ENCODE measurements at places on chromosomes 6 and 20. TPM values are rescaled to one million over a fixed set of nuclear protein-coding genes. Genes with fewer than 3 reads are reported as not detected.

DNA sequence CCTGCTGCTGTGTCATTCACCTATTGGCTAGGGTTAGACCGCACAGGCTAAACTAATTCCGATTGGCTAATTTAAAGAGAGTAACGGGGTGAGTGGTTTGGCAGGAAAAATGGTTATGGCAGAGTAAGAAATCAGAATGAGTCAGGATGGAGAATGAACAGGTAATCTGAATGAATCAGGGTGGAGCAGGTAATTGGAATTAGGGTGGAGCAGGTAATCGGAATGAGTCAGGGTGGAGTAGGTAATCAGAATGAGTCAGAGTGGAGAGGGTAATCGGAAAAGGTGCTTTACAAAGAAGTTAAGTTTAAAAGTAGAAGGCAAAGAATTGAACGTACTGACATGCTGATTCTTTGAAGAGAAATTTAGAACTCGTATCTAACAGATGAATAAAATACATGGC, 11.7 kb downstream of the SLC35A1 start:
- DNase-seq = peak; percentile 49
- no peaks in the 10 kb centered on the region for H3K4me1 ChIP-seq
- peaks cover 4% of the 10 kb centered on the region for H3K36me3 ChIP-seq

GRCh38 chr20:7665376-7665775, 274.9 kb downstream of the HAO1 start:
- H3K4me3 ChIP-seq = no peak overlapping the region
- no peaks in the 10 kb centered on the region for H3K36me3 ChIP-seq
- H3K27ac ChIP-seq = no peak overlapping the region
- no peaks in the 10 kb centered on the region for H3K27me3 ChIP-seq

DNA sequence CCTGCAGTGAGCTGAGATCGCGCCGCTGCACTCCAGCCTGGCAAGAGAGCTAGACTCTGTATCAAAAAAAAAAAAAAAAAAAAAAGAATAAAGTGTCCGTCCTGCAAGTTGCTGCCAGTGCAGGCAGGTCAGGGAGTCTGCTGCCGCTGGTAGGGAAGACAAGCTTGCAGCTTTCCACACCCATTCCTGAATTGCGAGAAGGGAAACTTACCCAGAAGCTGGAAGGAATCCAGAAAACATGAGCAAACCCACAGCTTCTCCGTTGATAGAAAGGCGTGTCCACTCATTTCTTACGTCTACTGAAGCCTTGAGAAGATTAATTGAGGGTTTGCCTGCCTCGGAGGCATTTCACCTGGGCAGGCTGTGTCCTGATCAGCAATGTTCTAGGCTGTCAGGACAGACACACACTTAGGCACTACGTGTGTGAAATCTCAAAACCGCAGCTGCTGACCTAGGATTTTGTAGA, 61.6 kb upstream of the DSP start:
- peak; percentile 100 for DNase-seq
- H3K4me3 ChIP-seq = no peak overlapping the region
- no peaks in the 10 kb centered on the region for H3K36me3 ChIP-seq
- peak overlapping the region; percentile 89 for H3K27ac ChIP-seq
- peaks cover 23% of the 10 kb centered on the region for H3K4me1 ChIP-seq

DNA sequence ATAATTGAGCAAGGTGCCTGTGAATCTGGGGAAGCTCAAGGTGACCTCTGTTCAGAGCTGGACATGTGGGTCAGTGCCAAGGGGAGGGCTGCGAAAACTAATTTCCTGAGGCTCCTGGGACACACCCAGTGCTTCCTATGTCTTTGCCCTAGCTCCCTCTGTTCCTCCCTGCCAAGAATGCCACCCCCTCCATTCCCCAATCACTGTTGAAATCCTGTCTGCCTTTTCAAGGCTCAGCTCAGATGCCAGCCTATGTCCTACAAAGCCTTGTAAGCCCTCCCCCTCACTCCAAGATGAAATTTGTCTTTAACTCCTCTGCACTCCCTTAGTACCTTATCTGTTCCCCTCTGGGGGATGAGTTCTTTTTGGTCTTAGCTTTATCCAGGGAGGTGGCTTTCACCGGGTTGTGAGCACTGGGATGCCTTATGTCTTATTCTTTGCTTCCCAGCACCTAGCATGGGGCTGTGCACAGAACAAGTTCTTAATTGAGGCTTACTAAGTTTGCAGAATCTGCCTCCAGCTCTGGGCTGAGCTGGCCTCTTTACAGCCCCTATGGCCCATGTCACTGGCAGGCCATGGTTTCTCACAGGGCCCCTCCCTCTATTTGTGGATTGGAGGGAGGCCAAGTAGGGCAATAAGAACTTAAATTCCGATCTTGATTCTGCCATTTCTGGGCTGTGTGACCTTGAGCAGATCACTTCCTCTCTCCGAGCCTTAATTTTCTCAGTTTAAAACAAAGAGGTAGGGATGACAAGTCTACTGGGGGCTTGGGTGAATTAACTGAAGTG, 51.5 kb upstream of the EPB41L1 start:
- H3K4me1 ChIP-seq = peaks cover 4% of the 10 kb centered on the region
- no peak overlapping the region for H3K27ac ChIP-seq
- H3K27me3 ChIP-seq = no peaks in the 10 kb centered on the region
- DNase-seq = no peak
- no peak overlapping the region for H3K4me3 ChIP-seq

- peak overlapping the region; percentile 62 for H3K27ac ChIP-seq
- peak; percentile 98 for DNase-seq
- peak overlapping the region; percentile 23 for H3K4me3 ChIP-seq
- H3K27me3 ChIP-seq = no peaks in the 10 kb centered on the region
- no peaks in the 10 kb centered on the region for H3K36me3 ChIP-seq
- H3K4me1 ChIP-seq = peaks cover 41% of the 10 kb centered on the region
Observed at GRCh38 chr6:13724182-13724581, 12.5 kb upstream of the RANBP9 start.

- no peak overlapping the region for H3K4me3 ChIP-seq
- no peak for DNase-seq
- no peaks in the 10 kb centered on the region for H3K4me1 ChIP-seq
- H3K27me3 ChIP-seq = no peaks in the 10 kb centered on the region
Observed at GRCh38 chr20:52279706-52280105, 88.1 kb upstream of the ZFP64 start.

GRCh38 chr20:50242548-50242862, 51.9 kb downstream of the CEBPB start:
- H3K27me3 ChIP-seq = no peaks in the 10 kb centered on the region
- peaks cover 40% of the 10 kb centered on the region for H3K4me1 ChIP-seq
- no peak for DNase-seq
- no peaks in the 10 kb centered on the region for H3K36me3 ChIP-seq
- no peak overlapping the region for H3K4me3 ChIP-seq

- peaks cover 23% of the 10 kb centered on the region for H3K4me1 ChIP-seq
- peak overlapping the region; percentile 95 for H3K4me3 ChIP-seq
- H3K36me3 ChIP-seq = peaks cover 4% of the 10 kb centered on the region
- H3K27me3 ChIP-seq = no peaks in the 10 kb centered on the region
- DNase-seq = no peak
Observed at GRCh38 chr6:170555305-170555704, 1.1 kb downstream of the TBP start.

DNA sequence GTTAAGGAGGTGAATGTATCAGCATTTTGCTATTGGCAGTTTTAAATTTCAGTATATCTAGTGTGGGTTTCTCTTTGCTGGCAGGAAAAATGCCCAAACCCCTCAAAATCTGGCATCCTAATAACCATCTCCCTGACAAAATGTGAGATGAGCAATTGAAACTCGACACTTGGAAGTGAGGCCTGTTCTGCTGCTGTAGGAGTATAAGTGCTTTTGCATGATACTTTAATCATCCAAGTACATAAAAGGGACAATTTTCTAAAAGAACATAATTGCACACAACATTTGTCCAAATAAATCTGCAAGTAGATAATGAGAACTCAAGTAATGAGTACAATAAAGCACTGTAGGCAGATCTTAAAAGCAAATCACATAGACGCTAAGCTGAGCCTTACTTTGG, 36.5 kb downstream of the LAMP5 start:
- DNase-seq = no peak
- H3K36me3 ChIP-seq = no peaks in the 10 kb centered on the region

DNA sequence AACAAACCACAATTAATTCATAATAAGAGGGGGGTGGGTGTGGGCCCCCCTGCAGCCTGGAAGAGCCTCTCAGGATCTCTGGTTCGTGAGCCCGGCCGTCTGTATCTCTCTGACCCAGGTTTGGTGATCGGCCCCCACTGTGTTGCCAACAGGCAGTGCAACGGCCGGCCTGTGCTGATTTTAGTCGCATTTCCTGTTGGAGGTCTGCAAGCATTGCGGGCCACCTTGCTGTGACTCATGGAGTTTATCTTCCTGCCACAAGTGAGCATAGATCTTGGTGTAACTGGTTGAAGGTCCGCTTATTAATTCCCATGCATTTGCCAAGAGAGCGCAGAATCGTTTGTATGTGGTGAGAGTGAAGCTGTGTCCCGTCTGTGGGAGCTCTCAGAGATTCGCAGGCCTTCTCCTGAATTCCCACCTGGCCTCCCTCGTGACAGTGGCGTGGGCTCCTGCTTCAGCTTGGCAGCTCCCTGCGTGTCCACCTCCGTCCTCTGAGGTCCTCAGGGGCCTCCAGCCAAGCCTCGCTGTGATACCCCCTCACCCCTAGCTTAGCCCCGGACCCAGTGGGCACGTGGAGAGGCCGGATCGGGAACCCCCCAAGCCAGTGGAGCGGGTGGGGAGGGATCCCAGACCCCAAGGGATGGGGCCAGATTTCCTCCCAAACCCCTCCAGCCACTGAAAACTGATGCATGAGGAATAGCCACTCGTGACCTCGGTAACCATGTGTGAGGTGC, 269.8 kb downstream of the CDH4 start:
- no peaks in the 10 kb centered on the region for H3K36me3 ChIP-seq
- H3K4me3 ChIP-seq = no peak overlapping the region
- H3K27ac ChIP-seq = no peak overlapping the region
- no peaks in the 10 kb centered on the region for H3K4me1 ChIP-seq
- no peaks in the 10 kb centered on the region for H3K27me3 ChIP-seq
- no peak for DNase-seq

GRCh38 chr20:60224914-60225313, 266.7 kb downstream of the CDH26 start:
- no peak for DNase-seq
- H3K4me3 ChIP-seq = no peak overlapping the region
- peaks cover 3% of the 10 kb centered on the region for H3K4me1 ChIP-seq
- H3K27ac ChIP-seq = no peak overlapping the region
- H3K27me3 ChIP-seq = no peaks in the 10 kb centered on the region
- H3K36me3 ChIP-seq = no peaks in the 10 kb centered on the region

DNA sequence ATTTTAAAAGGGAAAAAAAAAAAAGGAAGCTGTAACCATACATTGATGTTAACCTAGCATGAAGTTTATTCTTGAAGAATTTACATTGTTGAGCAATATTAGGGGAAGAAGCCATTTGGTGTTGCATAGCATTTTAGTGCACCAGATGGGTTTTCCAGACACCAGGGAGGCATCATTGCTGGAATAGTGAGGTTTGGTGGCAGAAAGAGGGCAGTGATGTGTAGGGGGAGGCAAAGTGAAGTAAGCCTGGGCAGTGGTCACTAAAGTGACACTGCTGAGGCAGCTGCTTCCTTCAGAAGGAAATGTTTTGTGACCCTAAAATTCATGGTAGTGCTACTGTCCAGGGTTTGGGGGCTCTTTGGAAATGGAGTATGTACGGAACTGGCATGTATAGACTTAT, 2.6 kb downstream of the TOMM6 start:
- no peaks in the 10 kb centered on the region for H3K27me3 ChIP-seq
- no peak overlapping the region for H3K4me3 ChIP-seq
- H3K4me1 ChIP-seq = peaks cover 16% of the 10 kb centered on the region
- no peak for DNase-seq

GRCh38 chr20:42544926-42545325, 644.8 kb downstream of the PTPRT start:
- no peaks in the 10 kb centered on the region for H3K36me3 ChIP-seq
- no peak overlapping the region for H3K27ac ChIP-seq
- no peaks in the 10 kb centered on the region for H3K27me3 ChIP-seq
- no peak overlapping the region for H3K4me3 ChIP-seq
- H3K4me1 ChIP-seq = no peaks in the 10 kb centered on the region

DNA sequence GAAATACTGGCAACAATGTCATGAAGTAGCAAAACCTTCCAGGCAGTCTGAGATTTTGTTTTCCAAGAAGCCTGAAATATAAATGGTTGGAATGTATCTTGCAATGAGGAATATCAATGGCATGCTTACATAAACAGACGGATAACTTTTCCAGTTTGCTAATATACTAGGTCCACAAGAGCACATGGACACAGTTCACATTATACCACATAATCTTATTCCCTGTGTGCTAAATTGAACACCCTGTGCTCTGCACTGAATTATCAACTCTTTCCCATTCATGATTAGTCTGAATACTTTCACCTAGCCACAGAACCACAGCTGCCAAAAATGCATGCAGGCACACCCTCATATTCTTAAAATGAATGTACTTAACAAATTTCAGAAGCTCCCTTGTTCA, 274.3 kb downstream of the COL12A1 start:
- H3K27ac ChIP-seq = no peak overlapping the region
- no peaks in the 10 kb centered on the region for H3K36me3 ChIP-seq
- H3K27me3 ChIP-seq = no peaks in the 10 kb centered on the region
- H3K4me3 ChIP-seq = no peak overlapping the region
- no peak for DNase-seq
- peaks cover 15% of the 10 kb centered on the region for H3K4me1 ChIP-seq

TINAG gene
- not detected for polyA plus RNA-seq

GRCh38 chr20:26315054-26315453, 618.4 kb upstream of the ZNF337 start:
- no peaks in the 10 kb centered on the region for H3K27me3 ChIP-seq
- no peaks in the 10 kb centered on the region for H3K4me1 ChIP-seq
- no peak overlapping the region for H3K4me3 ChIP-seq
- no peak overlapping the region for H3K27ac ChIP-seq
- no peaks in the 10 kb centered on the region for H3K36me3 ChIP-seq

- H3K4me1 ChIP-seq = no peaks in the 10 kb centered on the region
- DNase-seq = no peak
- peaks cover 26% of the 10 kb centered on the region for H3K27me3 ChIP-seq
Observed at GRCh38 chr20:4297127-4297826, 281.9 kb upstream of the RNF24 start.

RAB44 gene
- 0.03 TPM for polyA plus RNA-seq

- H3K4me1 ChIP-seq = no peaks in the 10 kb centered on the region
- H3K36me3 ChIP-seq = peaks cover 8% of the 10 kb centered on the region
- no peak for DNase-seq
- no peak overlapping the region for H3K27ac ChIP-seq
- H3K27me3 ChIP-seq = no peaks in the 10 kb centered on the region
Observed at GRCh38 chr6:11729076-11729475, 49.5 kb downstream of the ADTRP start.

RNF182 gene
- 0.94 TPM for polyA plus RNA-seq
